NCI-H1930 (cell line): ENCODE measurements at places on chromosomes 5 and 9.

DNA sequence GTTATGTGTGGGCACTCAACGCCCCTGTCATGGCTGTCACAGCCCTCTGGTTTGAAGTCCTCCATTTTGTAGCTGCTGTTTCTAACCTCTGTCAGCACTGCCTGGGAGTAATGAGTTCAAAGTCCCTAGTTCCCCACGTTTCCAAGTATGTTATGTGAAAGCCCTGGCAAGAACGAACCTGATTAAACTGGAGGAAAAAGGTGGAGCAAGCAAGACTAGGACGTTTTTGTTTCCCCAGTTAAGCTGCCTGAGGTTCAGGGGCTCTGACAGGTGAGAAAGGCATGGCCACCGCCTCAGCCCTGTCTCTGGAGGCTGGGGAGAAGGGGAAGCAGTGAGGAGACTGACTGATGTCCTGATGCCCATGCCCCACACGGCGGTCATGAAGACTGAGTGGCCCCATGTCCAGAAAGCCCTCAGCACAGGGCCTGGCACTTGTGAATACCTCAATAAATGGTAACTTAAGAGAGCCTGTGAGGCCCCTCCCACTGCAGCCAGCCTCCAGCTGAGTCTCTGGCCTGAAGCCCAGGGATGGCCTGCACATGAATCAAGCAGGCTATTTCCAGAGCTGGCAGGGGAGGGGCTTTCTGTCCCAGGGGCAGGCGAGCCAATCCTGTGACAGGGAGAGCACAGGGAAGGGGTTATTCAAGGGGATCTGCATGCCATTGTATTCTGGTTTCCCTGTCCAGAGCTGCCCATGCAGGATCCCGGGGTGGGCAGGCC lies 61.8 kb downstream of the PFDN1 start:
- DNase-seq, result no peak

DNA sequence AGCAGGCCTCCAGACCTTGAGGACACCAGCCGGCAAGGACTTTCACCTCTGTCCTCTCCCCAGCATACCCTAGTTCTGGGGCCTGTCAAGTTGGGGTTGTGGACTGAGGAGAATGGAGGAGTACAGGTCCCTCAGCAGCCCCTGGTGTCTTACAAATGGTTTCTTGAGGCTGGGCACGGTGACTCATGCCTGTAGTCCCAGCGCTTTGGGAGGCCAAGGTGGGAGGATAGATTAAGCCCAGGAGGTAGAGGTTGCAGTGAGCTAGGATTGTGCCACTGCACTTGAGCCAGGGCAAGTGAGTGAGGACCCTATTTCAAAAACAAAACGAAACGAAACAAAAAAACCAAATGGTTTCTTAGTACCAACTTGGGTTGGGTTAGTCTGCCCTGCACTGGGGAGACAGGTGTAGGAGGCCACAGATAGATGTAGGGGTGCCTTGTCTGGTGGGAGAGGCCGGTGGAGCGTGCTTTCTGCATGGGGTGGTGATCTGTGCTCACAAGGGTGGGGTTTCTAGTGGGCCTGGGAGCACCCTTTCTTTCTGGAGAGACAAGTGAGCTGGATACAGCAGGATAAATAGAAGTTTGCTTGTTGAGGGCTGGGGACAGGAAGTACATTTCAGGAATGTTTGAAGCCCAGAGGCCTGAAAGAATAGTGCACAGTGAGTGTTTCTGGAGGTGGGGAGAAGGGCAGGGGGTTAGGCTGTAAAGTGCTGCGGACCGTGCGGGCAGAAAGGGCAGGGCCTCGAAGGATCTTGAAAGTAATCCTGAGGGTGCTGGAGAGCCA lies 37.7 kb upstream of the PSD2 start:
- no peak for DNase-seq

- DNase-seq, result no peak
Measured at GRCh38 chr9:70947511-70947910, 173.9 kb downstream of the TRPM3 start.

GRCh38 chr5:42306287-42306686 lies 117.0 kb upstream of the GHR start:
- DNase-seq, result no peak

GRCh38 chr9:137205126-137206069 lies at the start of the genes NDOR1 and TMEM203:
Gene NDOR1, plus strand, starts transcription at chr9:137205700. Its CDS starts 78 bp downstream, at chr9:137205778.
Gene TMEM203, minus strand, starts transcription at chr9:137205648. Its CDS starts 234 bp downstream, at chr9:137205414.
- peak; percentile 70 for DNase-seq

GRCh38 chr5:39801306-39801705 lies 376.5 kb upstream of the DAB2 start:
- DNase-seq, result no peak

GRCh38 chr5:132480546-132480892 lies 10.1 kb downstream of the IRF1 start:
- DNase-seq, result no peak

- no peak for DNase-seq
Measured at GRCh38 chr9:114315723-114316363, 7.1 kb upstream of the ORM1 start.

- DNase-seq, result no peak
Measured at GRCh38 chr9:2761424-2761823, 44.1 kb downstream of the KCNV2 start.

DNA sequence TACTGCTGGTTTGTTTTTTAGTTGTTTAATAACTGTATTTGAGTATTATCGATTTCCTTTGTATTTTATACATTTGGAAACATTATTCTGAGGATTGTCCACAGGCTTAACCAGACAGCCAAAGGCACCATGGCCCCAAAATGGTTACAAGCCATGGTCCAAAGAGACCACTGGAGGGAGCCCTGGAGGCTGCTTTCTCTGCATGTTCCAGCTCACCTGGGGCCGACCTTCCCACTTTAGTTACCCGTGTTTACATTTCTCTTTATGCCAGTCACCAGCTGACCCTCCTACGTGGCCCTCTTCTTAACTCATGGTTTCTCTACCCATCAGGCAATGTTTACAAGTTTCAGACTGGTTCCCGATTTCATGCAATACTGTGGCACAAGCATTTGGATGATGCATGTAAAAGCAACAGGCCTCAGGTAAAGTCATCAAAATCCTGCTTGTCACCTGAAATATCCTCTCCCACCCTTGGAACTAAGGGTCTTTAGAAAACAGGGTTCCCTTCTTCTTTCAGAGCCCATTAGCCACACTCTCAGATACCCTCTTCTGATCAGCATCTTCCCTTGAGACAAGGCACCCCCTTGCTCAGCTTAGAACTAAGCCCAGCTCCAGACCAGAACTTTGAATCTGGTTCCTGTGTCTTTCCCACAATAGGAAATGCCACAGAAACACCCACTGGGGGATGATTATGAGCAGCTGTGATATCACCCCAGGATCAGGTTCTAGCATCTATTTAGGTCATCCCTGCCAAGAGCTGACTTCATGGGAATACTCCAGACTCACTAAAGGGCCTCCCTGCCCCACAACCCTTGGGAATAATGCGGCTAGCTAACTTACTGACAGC lies 49.9 kb upstream of the GARNL3 start:
- peak; percentile 11 for DNase-seq

- DNase-seq, result no peak
Measured at GRCh38 chr9:98550206-98550820, 158.4 kb downstream of the GABBR2 start.

GRCh38 chr5:33631786-33632185 lies 191.0 kb downstream of the TARS1 start:
- no peak for DNase-seq

- no peak for DNase-seq
Measured at GRCh38 chr9:119071636-119072035, 297.6 kb downstream of the BRINP1 start.

DNA sequence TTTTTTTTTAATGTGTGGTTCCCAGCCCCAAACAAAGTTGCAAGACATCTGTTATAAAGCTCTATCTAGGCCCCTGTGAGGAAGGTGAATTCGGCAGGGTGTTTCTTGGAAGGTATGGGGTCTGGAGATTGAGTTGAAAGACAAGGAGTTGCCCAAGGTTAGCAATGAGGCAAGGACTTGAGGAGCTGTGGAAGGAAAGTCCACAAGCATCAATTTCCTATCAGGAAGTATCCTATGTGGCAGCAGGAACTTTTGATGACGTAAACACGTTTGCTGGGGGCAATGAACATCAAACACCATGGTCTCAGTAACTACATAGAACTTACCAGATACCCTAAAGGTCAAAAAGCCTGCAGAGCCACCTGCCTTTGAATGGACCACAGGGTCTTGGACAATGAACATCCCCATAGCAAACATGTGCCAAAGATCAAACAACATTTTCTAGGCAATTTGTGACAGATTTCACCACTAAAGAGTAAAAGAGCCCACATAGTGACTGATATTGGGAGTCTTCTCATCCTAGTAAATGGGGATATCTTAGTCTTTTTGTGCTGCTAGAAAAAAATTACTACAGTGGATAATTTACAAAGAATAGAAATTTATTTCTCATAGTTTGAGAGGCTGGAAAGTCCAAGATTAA lies 145.1 kb downstream of the GCNT1 start:
- no peak for DNase-seq

GRCh38 chr9:22622815-22623214 lies 176.2 kb downstream of the DMRTA1 start:
- no peak for DNase-seq

- DNase-seq, result no peak
Measured at GRCh38 chr9:22285066-22285465, 161.6 kb upstream of the DMRTA1 start.

DNA sequence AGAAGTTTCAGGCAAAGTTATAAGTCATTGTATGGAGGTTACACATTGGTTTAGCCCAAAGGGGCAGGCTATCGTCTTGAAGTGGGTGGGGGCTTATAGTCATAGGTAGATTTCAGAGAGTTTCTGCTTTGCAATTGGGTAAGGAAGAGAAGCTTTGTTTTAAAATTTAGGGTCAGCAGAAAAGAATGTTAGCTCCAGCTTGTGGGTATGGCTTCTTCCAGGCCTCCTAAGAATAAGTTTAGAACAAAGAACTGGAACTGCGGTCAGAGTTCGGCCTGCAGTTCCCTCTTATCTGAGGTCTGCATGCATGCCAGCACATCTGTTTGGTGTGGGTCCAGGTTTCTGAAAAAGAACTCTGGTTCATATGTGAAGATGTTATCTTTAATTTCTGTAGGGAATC lies 96.1 kb downstream of the CYFIP2 start:
- DNase-seq, result no peak

GRCh38 chr5:89981878-89982773 lies 427.4 kb downstream of the CETN3 start:
- no peak for DNase-seq

DNA sequence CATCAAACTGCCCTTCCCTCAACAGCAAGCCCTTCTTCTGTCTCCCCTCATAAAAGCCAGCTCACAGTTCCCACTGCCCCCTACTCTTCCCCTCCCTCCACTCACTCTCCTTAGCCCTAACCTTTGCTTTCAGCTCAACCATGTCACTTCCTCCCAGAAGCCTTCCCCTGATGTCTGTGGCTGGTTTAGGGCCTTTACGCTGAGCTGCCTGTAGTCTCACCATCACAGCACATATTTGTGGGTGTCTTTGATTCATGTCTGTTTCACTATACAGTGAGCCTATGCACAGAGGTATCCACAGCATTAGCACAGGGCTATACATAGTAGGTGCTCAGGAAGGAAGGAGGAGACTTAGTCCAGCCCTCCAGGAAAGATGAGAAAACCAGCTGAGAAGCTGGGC lies 34.7 kb downstream of the C9orf50 start:
- no peak for DNase-seq

DNA sequence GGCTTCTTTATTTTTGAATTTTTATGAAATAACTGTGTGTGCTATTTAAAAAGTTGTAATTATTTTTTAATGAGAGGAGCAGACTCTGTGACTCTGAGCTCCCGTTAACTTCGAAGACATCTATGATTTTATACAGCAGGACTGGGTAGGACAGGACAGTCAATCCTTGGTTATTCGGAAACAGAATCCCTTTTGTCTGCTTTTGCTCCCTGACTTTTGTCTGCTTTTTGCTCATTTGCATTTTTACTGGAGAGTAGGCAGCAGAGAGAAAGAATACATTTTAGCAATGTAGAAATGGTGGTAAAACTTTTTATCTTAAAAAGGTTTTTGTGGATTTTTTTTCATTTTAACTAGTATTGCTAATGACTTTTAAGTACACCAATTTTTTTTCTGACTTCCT lies 303.6 kb downstream of the ARHGAP26 start:
- DNase-seq, result no peak

- DNase-seq, result no peak
Measured at GRCh38 chr5:96680759-96681470, 18.7 kb downstream of the CAST start.

- no peak for DNase-seq
Measured at GRCh38 chr9:131018621-131019020, 9.6 kb downstream of the LAMC3 start.

- DNase-seq, result no peak
Measured at GRCh38 chr5:125276096-125276495, 529.7 kb upstream of the ZNF608 start.

GRCh38 chr9:38141746-38142591 lies 72.9 kb upstream of the SHB start:
- no peak for DNase-seq

GRCh38 chr5:175892015-175892800 lies 20.8 kb downstream of the CPLX2 start:
- no peak for DNase-seq

DNA sequence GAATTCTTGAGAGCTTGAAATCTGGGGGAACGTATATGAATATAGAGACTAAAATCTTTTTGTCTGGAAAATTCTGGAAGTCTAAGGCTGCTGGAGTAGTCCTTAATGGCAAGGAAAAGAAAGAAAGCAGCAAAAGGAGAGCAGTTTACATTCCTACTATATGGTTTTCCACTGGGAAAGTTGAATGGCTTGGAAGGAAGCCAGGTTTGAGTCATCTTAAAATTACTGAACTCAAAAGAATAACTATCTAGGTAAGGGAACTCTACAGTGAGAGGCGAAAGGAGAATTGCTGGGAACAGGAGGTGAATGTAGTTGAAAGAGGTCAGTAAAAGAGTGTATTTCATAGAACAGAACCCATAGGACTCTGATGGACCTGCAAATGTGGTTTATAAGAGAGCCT lies 258.1 kb upstream of the EDIL3 start:
- DNase-seq, result no peak

DNA sequence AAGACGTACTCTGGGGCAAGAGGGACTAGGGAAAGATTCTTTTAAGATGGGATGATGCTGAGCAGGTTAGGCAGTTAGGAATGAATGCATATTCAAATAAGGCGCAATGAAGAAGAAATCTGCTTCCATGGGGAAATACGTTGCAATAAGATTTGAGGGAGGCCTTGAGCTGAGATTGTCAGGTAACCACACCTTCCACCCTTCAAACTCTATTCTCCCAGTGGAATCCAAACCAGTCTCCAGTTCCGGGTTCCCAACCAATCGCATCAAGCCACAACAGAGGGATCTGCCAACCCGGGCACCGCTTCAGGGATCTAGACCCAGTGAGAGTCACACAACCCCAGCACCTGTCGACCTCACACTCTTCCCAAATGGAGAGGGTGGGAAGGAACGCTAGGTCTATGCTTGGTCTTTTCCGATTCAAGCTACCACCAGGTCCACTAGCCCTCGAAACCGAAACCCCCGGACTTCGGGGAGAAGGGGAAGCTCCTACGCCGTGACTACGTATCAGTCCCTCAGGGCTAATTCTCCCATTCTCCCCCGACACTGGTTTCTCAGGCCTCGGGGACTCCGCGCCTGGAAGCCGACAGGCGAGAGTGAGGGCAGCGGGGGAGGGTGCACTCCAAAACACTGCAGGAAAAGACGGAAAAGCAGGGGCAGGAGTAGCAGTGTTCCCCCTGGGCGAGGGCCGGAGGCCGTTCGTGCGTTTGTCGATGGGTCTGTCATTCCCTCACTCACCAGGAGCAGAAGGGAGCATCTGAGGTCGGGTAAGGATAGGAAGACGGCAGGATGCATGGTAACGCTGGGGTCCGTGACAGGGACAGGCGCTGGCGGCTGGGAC lies 534 bp downstream of the ERP44 start:
- peak; percentile 5 for DNase-seq

GRCh38 chr5:93607367-93608258 lies 24.6 kb downstream of the NR2F1 start:
- no peak for DNase-seq
